ENCODE measurements at places on chromosomes 12 and 14. TPM values are rescaled to one million over a fixed set of nuclear protein-coding genes. Genes with fewer than 3 reads are reported as not detected.

- DNase-seq = no peak
These were observed 76.5 kb downstream of the TGFB3 start for GRCh38 chr14:75905147-75905904.

GRCh38 chr12:56775638-56776037, 12.5 kb downstream of the HSD17B6 start:
- DNase-seq = no peak

DNA sequence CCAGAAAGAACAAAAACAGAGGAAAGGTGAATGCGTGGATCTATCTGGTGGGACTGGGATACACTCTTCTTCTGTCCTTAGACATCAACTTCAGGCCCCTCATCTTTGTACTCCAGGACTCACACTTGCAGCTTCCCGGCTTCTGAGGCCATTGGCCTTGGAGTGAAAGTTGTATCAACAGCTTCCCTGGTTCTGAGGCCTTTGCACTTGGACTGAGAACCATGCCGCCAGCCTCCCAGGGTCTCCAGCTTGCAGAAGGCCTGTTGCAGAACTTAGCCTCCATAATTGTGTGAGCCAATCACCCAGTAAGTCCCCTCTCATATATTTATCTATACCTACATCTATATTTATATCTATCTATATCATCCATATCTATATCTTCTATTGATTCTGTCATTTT, 218.4 kb downstream of the SOX5 start:
- DNase-seq = no peak

GRCh38 chr12:96130396-96131059, 63.6 kb upstream of the ELK3 start:
- no peak for DNase-seq

GRCh38 chr12:121060149-121061001, 21.3 kb upstream of the OASL start:
- peak; percentile 75 for DNase-seq

DNA sequence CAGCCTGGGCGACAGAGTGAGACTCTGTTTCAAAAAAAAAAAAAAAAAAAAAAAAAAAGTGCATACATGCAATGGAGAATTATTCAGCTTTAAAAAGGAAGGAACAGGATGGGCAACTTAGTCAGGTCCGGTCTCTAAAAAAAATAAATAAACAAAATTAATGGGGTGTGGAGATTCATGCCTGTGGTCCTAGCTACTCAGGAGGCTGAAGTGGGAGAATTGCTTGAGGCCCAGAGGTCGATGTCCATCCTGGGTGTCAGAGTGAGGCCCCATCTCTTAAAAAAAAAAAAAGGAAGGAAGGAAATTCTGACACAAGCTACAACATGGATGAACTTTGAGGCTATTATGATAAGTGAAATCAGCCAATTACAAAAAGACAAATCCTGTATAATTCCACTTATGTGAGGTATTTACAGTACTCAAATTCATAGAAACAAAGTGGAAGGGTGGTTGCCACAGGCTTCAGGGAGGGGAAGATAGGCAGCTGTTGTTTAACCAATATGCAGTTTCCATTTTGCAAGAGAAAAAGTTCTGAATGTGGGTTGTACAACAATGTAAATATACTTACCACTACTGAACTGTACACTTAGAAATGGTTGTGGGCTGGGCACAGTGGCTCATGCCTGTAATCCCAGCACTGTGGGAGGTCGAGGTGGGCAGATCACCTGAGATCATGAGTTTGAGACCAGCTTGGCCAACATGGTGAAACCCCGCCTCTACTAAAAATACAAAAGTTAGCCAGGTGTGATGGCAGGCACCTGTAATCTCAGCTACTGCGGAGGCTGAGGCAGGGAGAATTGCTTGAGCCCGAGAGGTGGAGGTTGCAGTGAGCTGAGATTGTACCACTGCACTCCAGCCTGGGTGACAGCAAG, 12.3 kb upstream of the APOF start:
- peak; percentile 37 for DNase-seq

FAR2 gene
- total RNA-seq = 13.5 TPM

TMBIM4 gene
- 63.2 TPM for total RNA-seq

MOK gene
- total RNA-seq = 108 TPM
